ENCODE measurements at places on chromosomes 16 and 17.

DNA sequence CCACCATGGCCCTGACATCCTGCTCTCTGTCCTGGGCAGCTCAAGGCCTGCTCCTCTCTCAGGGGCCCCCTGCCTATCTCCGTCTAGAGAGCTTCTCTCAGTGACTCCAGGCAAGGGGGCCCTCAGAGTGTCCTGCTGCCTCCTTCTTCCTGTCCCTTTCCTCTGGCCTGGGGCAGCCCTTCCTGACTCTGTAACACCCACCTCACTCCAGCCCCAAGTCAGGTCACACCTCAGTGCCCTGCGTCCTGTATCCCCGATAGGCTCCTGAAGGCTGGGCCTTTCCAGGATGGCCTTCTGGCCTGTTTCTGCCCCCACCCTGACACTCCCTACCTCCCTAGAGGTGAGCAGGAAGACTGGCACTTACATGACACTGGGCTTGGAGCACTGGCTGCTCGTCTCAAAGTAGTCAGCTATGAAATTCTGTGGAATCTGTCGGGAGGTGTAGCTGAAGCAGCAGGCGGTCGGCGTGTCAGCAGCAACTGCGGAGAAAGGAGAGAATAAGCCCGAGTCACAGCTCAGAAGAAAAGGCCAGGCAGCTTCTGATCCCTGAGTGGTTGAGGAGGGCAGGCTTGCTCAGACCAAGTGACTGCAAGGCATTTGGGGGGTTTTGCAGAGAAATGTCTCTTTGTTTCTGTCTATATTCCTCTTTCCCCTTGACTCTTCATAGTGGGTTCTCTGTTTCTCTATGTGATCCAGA, 976 bp downstream of the CCL3L1 start:
- DNase-seq = no peak

GRCh38 chr17:72587156-72587555, 466.3 kb downstream of the SOX9 start:
- DNase-seq = peak; percentile 36

DNA sequence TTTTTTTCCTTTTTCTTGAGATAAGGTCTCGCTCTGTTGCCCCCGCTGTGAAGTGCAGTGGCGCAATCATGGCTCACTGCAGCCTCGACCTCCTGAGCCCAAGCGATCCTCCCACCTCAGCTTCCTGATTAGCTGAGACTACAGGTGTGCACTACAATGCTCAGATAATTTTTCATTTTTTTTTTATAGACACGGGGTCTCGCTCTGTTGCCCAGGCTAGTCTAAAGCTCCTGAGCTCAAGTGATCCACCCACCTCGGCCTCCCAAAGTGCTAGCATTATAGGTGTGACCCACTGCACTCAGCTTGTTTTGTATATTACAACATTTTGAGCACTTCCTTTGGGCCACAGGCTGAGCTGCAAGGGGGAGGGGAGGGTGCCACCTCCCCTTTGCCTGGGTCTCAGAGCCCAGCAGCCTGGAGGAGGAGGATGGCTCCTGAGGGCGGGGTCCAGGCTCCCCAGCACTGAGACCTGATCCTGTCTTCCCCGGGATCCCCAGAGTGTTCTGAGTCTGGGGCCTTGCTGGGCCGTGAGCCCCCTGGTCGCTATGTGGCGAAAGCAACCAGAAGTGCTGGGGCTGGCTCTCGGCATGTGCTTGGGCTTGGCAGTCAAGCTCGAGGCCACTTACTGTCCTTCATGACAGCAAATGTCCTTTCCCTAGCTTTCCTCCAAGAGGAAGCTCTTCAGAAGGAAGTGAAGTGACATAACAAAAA, 8.1 kb downstream of the DEF8 start:
- no peak for DNase-seq

- DNase-seq = peak; percentile 97
These were observed 20.1 kb downstream of the PIEZO1 start for GRCh38 chr16:88764913-88765349.

DNA sequence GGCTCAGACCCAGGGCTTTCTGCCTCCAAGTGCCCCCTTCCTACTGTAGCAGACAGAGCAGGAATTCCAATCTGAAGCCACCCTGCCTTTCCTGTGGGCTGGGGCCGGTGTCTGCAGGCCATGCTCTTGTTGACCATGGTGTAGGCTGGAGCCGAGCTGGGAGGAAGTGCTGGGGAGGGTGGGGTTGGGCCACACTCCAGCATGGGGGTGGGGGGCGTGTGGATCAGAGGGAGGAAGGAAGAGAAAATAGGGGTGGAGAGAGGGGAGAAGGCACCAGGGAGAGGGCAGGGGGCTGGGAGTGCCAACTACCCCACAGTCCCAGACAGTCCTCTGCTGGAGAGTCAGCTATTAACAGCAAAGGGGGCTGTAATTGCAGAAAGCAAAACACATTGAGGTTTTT, 54.3 kb upstream of the JPH3 start:
- no peak for DNase-seq

DNA sequence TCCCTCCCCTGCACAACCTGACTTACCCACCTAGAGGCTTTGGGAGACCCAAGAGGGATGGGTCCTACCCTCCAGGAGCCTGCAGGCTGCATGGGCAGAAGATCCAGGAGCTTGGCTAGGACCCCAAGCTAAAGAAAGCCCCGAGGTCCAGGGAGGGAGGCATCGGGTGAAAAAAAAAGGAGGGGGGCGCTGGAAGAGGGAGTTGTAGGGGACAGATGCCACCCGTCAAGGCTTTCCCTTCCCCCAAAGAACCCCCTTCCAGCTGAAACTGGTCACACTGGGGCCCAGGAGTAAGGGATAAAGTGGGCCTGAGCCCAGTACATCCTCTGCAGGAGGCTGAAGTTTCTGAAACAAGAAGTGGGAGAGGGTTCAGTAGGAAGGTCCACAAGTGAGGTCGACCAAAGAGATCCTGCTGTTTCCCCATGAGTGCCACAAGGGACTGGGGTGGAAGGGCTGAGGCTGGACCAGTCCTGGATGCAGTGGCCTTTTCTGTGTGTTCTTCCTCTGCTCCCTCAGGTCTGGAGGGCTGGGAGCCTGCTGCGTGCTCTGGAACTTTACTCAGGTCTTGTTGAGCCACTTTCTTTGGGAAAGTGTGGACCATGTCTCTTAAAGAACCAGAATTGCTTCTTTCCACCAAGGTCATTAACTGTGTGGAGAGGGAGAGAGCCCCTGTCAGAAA, 14.2 kb upstream of the CBFB start:
- DNase-seq = no peak

- no peak for DNase-seq
These were observed 7.8 kb downstream of the ADGRG3 start for GRCh38 chr16:57675741-57676551.

GRCh38 chr16:48330189-48330840, 54.9 kb downstream of the SIAH1 start:
- DNase-seq = no peak

DNA sequence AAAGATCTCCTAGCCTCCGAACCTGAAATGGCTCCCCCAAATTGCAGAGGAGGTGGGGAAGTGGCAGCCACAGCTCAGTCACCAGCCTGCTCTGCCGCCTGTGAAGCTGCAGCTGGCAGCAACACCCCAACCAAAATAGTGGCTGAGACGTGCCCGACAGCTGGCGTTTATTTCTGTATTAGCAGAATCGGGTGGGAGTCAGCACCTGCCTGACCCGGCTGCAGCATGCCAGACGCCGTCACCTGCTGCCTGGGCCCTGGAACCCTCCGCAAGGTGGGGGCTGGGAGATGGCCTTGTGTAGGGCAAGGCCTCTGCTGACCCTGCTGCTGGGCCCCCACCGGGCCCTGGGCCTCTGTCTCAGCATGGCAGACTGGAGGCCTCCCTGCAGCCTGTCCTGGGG, 17.5 kb upstream of the PABPN1L start:
- no peak for DNase-seq

GRCh38 chr17:21689604-21690003, 2.7 kb upstream of the KCNJ18 start:
- peak; percentile 60 for DNase-seq
